ENCODE measurements at places on chromosomes 13 and 19.

DNA sequence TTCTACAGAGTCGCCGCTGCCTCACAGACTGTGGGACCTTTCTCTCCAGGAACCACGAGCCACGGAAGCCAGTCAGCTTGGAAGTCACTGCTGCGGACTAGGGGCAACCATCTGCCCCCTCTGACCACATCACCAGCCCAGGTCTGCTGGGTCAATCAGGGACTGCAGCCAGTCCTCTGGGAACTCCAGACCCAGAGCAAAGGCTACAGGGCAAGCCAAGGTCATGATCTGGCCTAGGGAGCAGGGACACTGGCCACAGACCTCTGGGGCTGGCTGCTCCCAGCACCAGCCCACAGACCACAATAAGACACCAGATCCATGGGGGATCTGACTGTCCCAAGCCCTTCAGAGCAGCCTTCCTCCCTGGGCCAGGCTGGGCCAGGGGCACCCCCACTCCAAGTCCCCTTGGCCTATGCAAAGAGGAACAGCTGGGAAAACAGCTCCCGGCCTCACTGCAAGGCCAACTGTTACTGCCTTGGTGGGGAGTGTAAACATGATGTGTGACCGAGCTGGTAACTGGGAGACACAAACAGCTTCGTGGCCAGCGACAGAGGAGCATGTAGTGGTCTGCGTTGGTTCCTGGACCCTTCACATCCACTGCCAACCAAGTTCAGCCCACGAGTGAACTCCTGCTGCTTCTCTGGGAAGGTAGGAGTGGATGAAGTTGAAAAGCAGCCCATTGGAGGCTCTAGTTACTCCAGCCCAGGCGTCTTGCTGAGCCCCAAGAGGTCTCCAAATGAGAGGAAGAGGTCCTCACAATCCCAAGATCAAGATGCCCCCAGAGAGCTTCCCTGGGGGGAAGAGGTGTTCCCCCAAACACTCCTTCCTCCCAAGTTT lies 1.5 kb downstream of the AKT2 start:
- no peak for DNase-seq

DNA sequence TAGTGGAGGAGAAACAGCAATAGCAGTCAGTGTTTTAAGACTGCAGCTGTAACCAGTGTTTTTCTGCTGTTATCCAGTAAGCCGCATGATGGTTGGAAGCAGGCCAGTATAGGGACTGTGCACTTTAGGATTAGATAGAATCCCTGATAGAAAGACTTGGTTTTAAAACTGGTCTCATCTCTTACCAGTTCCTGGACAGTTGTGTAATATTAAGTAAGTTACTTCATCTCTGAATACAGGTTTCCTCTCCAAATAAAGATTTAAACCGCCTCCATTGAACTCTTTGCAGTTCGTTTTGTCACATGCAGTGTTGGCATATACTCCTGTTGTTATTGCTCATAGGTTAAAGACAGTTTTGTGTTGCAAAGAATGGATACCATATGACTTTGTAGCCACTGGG lies 25.6 kb downstream of the URI1 start:
- DNase-seq: no peak

- DNase-seq: no peak
Measured at GRCh38 chr13:38421590-38422560, 72.2 kb downstream of the UFM1 start.

GRCh38 chr19:35545855-35546381 lies 492 bp downstream of the TMEM147 start:
- DNase-seq: peak; percentile 54

DNA sequence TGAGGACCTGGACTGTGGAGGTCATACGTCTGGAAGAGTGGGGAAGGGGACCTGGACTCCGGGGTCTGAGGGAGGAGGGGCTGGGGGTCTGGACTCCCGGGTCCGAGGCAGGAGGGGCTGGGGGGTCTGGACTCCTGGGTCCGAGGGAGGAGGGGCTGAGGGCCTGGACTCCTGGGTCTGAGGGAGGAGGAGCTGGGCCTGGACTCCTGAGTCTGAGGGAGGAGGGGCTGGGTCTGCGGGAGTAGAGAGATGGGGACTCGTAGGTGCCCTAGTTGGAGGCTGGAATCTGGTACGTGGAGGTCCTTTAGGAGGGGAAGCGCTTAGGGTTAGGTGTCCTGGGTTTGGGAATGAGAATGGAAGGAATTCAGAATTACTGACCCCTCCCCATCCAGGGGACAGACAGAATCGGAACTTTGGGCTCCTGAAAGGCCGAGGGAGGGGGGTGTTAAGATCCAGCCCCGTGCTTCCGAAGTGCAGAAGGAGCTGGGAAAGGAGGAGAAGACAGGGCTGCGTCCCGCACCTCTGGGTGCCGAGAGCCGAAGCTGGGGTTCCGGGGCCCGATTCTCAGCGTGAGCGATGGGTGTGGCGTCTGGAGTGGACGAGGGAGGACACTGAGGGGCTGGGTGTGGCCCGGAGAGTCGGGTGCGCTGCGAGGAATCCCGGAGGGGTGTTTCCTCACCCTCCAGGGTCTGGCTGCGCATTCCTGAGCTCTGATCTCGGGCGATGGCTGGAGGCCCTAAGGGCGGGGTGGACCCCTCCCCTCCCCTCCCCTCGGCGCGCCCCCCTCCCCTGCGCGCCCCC lies 608 bp downstream of the MYADM start:
- no peak for DNase-seq

- no peak for DNase-seq
Measured at GRCh38 chr19:8096071-8096470, 43.5 kb downstream of the CCL25 start.

- no peak for DNase-seq
Measured at GRCh38 chr19:21434516-21434915, 37.6 kb downstream of the ZNF493 start.

DNA sequence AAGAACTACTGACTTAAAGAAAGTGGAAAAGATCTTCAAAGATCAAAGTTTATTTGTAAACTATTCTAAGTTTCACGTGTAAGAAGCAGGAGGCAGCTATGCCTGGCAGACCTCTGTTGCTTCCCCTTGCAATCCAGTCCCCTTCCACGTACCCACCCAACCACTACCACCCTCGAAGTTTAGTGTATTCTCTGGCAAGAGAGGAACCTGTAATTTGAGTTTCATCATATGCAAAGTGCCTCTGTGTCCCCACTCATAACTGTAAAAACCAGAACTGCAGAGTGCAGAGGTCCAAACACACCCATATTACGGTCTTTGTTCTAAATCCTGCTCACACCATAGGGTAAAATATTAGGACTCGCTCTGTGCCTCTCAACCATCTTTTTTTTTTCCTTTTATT lies 75.8 kb upstream of the FRY start:
- DNase-seq: no peak

GRCh38 chr19:51396175-51396574 lies 5.8 kb upstream of the C19orf84 start:
- no peak for DNase-seq

DNA sequence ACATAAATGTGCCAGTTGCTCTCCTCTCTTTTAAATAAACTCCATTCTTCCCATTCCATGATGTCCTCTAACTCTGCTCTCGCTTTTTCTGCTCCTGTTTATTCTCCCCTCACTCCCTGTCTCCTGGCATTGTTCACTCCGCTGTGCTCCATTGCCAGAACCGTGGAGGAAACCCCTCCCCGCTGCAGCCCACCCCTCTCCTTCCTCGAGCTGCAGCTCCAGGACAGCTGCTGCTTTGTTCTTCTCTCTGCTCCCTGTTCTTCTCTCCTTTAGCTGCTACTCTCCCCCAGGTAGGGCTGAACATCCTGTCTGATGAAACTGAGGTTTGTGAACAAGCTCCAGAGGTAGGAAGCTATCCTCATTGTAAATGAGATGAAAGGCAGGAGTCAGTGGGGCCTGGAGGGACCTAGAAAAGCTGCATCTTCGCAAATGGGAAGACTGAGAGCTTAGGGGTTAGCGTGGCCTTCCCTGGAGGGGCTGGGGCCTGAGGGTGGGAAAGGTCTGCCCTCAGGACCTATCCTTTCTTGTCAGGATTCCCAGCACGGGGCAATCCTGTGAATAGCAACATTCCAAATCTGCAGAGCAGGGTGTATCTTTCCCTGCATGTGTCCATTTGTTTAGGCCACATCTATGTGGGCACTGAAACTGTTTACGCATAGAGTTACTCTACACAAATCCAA lies 243.7 kb downstream of the DNAJC15 start:
- no peak for DNase-seq

DNA sequence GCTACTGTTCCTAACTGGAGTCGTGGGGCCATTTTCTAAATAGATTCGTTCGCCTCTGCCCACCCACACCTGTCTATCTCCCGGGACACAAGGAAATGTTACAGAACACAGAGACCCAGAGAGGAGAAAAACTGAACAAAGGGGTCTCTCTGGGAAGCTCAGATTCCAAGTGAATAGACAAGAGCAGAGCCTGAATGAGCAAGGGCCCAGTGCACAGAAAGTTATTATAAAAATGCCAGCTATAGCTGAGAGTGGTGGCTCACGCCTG lies 27.2 kb upstream of the FEM1A start:
- DNase-seq: no peak

- no peak for DNase-seq
Measured at GRCh38 chr13:99911069-99911964, 60.2 kb downstream of the ZIC5 start.

DNA sequence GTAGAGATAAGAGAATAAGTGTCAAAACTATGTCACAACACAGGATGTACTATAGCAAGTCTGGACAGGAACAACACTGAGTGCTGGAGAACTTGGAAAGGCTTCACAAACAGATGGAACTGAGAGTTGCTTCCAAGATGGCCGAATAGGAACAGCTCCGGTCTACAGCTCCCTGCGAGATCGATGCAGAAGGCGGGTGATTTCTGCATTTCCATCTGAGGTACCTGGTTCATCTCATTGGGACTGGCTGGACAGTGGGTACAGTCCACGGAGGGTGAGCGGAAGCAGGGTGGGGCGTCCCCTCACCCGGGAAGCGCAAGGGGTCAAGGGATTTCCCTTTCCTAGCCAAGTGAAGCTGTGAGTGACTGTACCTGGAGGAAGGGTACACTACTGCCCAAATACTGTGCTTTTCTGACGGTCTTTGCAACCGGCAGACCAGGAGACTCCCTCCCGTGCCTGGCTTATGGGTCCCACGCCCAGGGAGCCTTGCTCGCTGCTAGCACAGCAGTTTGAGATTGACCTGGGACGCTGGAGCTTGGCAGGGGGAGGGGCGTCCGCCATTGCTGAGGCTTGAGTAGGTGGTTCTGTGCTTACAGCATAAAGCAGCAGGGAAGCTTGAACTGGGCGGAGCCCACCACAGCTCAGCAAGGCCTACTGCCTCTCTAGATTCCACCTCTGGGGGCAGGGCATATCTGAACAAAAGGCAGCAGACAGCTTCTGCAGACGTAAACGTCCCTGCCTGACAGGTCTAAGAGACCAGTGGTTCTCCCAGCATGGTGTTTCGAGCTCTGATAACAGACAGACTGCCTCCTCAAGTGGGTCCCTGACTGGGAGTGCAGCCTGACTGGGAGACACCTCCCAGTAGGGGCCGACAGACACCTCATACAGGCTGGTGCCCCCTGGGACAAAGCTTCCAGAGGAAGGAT lies 46.0 kb downstream of the USP12 start:
- DNase-seq: no peak

DNA sequence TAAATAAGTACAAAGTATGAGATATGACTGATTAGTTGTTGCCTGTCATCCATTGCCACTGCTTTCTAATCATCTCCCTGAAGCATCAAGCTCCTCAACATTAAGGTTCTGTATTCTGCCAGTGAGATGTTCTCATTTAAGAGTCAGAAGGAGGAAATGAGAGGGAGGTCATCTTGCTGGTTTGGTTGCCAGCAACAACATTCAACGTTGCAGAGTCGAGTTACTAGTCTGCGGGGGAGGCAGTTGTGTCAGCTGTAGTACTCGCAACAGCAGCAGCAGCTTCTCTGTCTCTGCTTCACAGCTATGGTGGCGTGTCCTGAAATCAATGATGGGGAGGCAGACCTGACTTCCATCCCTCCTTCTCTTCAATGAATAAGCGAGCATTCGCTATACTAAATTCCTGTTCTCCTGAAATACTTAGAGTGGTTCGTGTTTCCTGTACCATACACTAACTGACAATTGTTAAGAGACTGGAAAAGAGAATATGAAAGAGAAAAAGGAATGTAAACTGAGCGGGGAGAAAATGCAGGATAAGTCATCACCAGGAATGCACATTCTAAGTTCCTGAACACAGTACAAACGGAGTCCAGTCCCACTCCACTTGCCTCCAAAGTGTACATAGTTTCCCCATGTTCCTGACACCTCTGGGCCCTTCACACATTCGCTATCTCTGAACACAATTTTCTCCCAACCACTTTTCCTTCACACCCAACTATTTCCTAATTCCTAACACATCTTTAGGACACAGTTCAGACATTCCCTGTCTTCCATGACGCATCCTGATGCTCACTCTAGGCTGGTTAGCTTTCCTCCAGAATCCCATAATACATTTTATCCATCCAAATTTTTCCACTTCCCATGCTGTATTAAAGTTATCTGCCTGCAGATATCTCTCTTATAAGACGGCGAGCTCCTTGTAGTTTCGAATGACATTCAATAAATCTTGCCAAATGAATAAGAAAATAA lies 263.0 kb downstream of the KLF12 start:
- DNase-seq: no peak

- DNase-seq: no peak
Measured at GRCh38 chr19:50794074-50794875, 4.1 kb downstream of the ACP4 start.

- DNase-seq: no peak
Measured at GRCh38 chr13:23021906-23022305, 158.9 kb upstream of the SGCG start.

- no peak for DNase-seq
Measured at GRCh38 chr13:111551204-111551820, 230.9 kb downstream of the TEX29 start.

DNA sequence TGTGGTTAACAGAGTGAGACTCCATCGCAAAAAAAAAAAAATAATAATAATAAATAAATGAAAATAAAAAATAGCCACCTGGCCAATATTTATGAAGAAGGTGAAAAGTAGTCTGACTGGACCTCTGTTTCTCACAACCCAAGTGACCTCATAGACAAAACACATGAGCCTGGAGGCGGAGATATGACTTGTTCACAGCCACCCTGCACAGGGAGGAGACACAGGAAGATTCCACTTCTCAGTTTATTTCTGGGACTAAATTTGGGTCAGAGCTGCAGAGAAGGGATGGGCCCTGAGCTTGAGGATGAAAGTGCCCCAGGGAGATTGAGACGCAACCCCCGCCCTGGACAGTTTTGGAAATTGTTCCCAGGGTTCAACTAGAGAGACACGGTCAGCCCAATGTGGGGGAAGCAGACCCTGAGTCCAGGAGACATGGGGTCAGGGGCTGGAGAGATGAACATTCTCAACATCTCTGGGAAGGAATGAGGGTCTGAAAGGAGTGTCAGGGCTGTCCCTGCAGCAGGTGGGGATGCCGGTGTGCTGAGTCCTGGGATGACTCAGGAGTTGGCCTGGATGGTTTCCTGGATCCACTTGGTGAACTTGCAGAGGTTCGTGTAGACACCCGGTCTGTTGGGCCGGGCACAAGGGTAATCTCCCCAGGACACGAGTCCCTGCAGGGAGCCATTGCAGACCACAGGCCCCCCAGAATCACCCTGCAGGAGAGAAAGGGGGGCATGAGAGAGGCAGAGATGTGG lies 9.6 kb downstream of the KLK5 start:
- no peak for DNase-seq

GRCh38 chr13:107339209-107339608 lies 771.3 kb upstream of the ARGLU1 start:
- no peak for DNase-seq

Measured in stimulated activated CD4-positive, alpha-beta T cell treated with anti-CD3 and anti-CD28 coated beads, Interleukin-15, amount 100 ng/mL, for 1 hour (primary cell).